ENCODE measurements at places on chromosomes 7 and 10. TPM values are rescaled to one million over a fixed set of nuclear protein-coding genes. Genes with fewer than 3 reads are reported as not detected.

Gene SLC18A3
- total RNA-seq, result not detected

Gene FAM200A
- total RNA-seq, result 7.6 TPM

Gene RPEL1
- total RNA-seq, result not detected

Gene PNLIP
- not detected for total RNA-seq

Gene TRIM50
- total RNA-seq, result not detected

Gene CCL26
- total RNA-seq, result not detected

Gene ADARB2
- 102 TPM for total RNA-seq

Gene CCDC3
- total RNA-seq, result 52.0 TPM

Gene AS3MT
- total RNA-seq, result 5.0 TPM

Gene CHST15
- 42.0 TPM for total RNA-seq

Gene SYT15B
- total RNA-seq, result 1.3 TPM

Gene ACTA2
- total RNA-seq, result 9.4 TPM

Gene BLNK
- 4.8 TPM for total RNA-seq

Gene WDR86
- 9.6 TPM for total RNA-seq

Gene EBF3
- not detected for total RNA-seq

Gene PDCD11
- total RNA-seq, result 20.0 TPM
